ENCODE measurements at places on chromosomes 6 and 20.

- DNase-seq = no peak
Measured at GRCh38 chr6:41561931-41562911, 16.0 kb downstream of the FOXP4 start.

DNA sequence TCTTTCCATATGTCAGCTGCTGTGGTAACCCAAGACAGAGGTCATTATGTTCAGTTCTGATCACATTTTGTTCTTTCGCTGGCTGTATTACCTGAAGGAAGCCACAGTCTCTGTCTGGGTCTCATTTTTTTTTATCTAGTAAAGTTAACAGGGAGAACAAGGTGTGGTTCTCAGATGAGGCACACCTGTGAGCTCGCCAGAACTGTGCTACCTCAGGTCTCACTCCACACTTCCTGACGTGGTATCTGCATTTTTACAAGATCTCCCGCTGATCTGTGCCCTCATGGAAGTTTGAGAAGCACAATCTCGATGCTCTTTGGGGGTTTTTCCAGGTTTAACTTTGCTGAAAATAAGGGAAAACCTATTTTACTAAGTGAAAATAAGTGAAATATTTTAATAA, 169.5 kb upstream of the CENPW start:
- DNase-seq = no peak

GRCh38 chr6:165545806-165546205, 117.2 kb downstream of the PDE10A start:
- no peak for DNase-seq

GRCh38 chr6:4021854-4022695, 56.9 kb downstream of the FAM217A start:
- no peak for DNase-seq

DNA sequence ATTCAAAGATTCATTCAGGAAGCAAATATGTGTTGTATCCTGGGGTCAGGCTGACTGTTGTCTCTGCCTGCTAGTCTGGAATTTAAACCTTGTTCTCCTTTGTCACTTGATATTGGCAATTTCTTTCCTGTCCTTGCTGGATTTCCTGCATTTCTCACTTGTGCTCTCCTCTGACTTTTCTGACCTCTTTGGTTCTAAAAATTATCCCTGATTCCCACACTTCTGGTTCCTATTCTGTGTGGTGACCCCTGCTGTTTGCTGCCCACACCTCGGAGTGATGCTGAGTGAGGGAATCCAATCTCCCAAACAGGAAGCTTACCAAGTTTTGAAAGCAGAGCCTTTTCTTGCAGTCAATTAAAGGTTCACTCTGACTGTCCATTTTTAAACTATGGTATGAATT, 345.3 kb downstream of the CDKAL1 start:
- DNase-seq = no peak

DNA sequence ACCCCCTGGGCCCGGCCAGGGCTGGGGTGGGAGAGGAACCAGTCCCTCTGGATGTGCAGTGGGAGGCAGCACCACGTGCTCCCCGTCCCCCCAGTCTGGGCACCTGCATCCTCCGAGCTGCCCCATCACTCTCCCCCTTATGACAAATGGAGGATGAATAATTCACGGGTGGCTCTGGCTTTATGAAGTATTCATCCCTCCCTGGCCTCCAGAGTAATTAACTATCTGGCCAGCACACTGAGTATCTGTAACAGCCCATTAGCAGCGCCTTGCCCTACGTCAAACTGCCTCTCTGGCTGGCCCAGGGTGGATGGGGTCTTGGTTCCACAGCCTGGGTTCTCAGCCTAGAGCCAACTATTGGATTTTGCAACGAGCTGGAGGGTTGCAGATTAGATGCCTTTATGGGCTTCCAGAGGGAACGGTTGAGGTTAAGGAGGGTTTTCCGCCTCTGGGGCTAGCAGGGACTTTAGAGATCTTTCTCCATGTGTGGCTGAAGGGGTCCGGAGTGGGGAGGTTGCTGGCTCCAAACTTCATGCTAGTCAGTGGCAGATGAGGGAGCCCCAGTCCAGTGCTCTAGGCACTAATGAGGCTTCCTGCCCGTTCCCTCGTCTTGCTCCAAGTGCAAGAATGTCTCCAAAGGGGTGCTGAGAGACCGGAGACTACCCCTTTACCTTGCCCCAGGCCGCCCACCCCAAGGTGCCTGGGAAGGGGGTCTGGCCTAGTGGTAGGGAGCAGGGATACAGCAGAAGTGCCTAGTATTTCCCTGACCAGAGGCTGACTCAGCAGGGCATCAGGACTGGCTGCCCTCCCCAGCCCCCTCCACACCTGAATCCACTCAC, 53.5 kb upstream of the MLN start:
- no peak for DNase-seq

GRCh38 chr20:34977365-34978091, 21.9 kb downstream of the MYH7B start:
- DNase-seq = no peak

DNA sequence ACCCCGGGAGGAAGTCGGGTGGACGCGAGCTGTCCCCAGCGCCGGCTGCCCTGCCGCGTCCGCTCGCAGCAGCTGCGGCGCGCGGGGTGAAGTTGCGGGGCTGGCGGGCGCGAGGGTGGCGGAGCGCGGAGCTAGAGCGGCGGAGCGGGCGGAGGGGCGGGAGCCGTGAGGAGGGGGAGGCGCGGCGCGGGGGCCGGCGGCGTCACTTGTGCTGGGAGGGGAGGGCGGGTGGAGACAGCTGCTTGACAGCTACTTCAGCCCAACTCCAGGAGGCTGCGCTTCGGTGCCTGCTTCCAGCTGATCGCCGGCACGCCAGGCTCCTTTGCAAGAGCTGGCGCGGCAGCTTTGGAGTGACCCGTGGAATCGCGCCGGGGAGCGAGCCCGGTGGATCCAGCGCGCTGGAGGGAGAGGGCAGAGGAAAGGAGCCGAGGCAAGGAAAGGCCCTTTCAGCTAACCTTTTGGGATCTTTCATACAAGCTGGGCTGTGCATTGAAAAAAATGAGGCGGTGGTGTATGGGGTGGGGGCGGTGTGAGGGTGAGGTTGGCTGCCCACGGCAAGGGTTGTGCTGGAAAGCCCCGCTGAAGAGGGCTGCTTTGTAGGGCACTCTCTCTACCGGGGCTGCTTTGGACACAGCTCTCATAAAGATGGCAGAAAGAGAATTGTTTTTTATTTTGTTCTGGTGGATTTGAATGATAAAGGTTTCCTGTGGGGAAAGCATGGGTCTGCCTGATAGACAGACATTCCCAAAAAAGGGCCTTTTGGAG, 24.6 kb downstream of the RIPOR2 start:
- DNase-seq = peak; percentile 35

DNA sequence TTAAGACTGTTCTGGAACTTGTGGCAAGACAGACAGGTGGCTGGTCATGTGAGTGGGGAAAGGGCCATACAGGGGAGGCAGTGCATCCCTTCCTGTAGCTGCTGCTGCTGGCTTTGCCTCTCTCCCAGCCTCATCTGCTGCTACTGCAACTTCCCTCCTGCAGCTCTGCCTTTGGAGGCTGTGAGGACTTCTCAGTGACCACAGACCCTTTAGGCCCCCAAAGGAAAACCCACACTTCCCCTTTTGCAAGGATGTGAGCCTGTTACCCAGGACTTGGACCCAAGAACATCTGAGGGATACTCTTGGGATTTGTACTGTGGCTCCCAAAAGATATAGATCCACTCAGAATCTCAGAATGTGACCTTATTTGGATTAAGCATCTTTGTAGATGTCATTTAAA, 91.0 kb downstream of the TMEM170B start:
- DNase-seq = no peak

DNA sequence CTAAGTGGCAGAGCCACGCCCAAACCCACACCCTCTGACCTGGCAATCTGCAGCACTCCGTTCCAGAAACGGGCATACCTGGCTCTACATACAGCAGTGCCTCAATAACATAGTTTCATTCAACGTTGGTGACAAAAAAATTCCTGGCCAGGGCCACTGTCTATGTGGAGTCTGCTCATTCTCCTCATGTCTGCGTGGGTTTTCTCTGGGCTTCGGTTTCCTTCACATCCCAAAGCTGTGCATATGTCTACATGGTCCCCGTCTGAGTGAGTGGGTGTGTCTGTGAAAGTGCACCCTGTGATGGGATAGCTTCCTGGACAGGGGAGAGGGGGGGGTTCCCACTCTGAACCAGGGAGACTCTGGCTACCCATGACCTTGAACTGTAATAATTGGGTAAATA, 2.1 kb downstream of the KIAA0319 start:
- no peak for DNase-seq

DNA sequence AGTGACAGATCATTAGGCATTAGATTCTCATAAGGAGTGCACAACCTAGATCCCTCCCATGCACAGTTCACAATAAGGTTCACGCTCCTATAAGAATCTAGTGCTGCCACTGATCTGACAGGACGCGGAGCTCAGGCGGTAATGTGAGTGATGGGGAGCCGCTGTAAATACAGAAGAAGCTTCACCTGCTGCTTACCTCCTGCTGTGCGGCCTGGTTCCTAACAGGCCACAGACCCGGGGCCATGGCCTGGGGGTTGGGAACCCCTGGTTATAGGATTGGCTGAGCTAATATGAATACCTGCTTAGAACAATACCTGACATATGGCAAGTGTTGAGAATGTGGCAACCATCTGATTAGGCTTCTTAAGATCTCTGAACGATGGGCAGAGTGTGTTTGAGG, 2.4 kb downstream of the PNPLA1 start:
- no peak for DNase-seq

DNA sequence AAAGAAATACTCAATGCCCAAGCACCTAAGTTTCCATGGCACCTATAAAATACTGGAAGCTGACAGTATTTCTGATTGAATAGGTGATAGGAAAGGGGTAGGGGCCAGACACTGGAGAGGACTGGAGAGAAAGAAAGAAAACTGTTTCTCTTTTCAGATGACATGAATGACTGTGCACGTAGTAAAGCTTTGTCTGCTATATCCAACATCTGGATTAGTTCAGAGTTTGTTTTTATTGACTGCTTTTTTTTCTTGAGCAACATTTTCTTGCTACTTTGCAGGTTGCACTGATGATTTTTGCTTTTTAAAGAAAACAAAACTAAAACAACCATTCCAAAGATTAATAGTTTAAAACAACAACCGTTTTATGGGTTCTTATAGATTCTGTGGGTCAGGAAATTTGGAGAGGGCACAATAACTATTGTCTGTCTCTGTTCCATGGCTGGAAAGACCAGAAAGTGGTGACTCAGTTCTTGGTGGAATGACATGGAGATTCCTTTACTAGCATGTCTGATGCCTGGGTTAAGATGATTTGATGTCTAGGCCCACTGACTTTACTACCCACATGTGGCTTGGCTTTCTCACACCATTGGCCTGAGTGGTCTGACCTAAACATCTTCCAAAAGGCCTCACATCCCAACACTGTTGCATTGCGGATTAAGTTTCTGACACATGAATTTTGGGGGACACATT, 12.2 kb upstream of the LRP11 start:
- DNase-seq = no peak

GRCh38 chr6:15659181-15659580, 3.6 kb downstream of the DTNBP1 start:
- no peak for DNase-seq

DNA sequence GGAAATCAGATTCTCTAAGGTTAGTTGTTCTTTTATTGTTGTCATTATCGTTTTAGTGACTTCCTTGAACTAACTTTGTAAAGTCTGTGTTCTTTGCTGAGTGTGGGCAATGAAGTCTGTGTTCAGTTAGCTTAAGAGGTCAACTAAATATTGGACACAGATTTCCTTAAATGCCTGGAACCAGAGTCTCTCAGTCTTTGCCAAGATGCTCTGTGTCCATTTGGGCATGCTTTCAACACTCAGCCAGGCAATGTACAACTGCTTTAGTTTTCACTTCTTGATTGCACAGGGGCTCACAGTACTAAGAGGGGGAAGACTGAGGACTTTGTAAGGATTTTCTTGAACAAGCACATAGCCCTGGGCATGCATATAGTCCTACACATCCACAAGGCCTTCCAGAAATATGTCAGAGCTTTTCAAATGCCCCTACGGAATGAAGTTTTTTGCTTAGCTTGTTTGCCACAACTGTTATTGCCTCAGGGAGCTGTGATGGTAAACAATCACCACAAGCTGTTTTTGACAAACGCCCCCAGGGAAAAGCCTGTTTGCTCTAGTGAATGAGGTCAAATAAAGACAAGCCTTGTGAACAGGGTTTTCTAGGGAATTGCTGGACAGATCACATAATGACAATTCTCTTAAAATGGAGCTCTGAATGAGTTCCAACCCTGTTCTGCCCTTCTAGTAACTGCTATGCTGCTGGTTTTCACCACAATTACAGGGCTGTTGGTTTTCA, 82.5 kb downstream of the B3GAT2 start:
- DNase-seq = no peak

DNA sequence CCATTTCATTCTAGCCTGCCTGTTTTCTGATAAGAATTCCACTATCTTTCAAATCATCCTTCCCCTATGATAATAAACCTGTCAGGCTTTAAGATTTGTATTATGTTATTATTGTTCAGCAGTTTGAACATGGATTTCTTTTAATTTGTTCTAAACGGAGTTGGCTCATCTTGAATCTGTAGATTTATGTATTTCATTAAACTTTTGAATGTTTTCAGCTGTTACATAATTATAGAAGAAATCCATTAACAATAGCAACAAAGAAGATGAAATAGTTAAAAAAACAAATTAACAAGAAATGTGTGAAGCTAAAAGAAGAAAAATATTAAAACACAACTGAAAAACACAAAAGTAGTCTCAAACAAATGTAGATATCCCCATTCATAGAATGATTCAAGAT, 223.7 kb upstream of the RUNX2 start:
- DNase-seq = no peak

GRCh38 chr6:131917763-131918649, 33.2 kb downstream of the CCN2 start:
- DNase-seq = no peak

- DNase-seq = no peak
Measured at GRCh38 chr20:47703748-47704147, 81.5 kb downstream of the SULF2 start.

DNA sequence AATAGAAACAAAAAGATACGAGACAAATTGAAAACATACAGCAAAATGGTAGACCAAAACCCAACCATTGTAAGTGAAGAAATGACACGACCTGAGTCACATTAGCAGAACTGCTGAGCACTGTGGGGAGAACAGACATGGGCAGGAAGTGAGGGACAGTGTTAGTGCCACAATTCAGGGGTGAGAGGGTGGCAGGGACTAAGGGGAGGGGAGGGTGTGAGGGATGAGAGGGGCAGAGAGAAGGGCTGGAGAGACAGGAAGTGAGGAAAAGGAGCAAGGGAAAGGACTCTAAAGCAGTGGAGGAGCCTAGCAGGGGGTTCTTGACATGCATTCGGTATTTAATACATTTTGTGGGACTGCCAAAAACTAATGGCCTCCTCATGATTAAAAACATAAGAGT, 45.0 kb upstream of the TRIM26 start:
- no peak for DNase-seq

- DNase-seq = no peak
Measured at GRCh38 chr6:47079638-47080037, 37.5 kb upstream of the ADGRF1 start.

Measured in stimulated activated CD4-positive, alpha-beta T cell treated with anti-CD3 and anti-CD28 coated beads, TNF-alpha, amount 100 ng/mL, for 24 hours (primary cell).